ENCODE measurements at places on chromosomes 13 and 19.

DNA sequence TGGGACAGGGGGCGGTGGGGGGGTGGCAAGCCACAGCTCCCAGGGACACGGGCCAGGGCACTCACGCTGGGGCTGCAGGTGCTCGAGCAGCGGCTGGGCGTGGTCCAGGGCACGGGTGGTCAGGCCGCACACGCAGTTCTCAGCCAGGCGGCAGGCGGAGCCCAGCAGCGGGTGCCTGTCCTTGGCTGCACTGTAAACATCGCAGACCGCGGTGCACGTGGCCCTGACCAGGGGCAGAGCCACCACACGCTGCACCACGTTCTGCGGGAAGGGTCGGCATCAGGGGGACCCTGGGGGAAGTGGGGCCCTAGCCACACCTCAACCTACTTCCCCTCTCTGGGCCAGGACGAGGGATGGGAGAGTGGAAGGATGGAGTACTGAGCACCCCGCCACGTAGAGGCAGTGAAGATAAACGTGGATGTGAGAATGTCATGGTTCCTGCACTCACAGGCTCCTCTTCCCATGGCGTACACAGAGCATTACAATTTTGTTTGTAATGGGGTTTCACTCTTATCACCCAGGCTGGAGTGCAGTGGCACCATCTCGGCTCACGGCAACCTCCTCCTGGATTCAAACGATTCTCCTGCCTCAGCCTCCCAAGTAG, 3.4 kb downstream of the PLIN5 start:
- DNase-seq, result no peak

- DNase-seq, result no peak
Observed at GRCh38 chr19:441213-441836, 19.5 kb downstream of the SHC2 start.

DNA sequence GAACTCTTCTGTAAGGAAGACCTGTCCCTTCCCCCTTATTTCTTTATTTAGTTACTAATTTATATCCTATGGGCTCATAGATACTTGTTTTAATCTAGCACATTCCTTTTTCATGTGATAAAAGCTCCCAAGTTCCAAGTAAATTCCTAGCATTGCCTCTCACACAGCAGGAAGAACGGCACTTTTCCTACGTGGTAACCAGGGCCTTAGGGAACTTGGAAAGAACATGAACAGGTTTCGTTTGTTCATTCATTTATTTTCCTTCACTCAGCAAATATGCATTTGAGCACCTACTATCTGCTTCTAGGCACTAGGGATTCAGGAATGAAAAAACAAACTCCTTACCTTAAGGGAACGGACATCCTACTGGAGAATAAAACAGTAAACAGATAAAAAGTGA, 125.1 kb downstream of the SIPA1L3 start:
- DNase-seq, result no peak

- peak; percentile 78 for DNase-seq
Observed at GRCh38 chr19:13461536-13461935, 44.7 kb downstream of the CACNA1A start.
